ENCODE measurements at places on chromosomes 3 and 15.

DNA sequence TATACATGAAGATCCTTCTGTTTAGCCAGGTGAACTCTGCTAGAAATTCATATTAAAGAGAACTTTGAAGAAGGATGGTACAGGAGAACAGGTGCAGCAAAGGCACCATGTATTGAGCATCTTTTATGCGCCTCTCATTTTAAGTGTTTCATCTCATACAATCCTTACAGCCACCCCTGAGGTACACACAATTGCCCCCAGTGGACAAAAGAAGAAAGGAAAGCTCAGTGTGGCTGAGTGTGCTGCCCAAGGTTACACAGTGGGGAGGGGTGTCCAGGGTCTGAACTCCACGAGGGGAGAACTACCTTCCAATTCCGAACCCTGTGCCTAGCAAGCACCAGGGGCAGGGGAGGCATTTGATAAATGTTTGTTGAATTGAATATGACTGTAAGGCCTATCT is 98.6 kb downstream of the MECOM start:
- no peak overlapping the region for H3K4me3 ChIP-seq
- no peaks in the 10 kb centered on the region for H3K36me3 ChIP-seq
- H3K27me3 ChIP-seq = peaks cover 20% of the 10 kb centered on the region
- H3K4me1 ChIP-seq = no peaks in the 10 kb centered on the region
- no peak for DNase-seq

DNA sequence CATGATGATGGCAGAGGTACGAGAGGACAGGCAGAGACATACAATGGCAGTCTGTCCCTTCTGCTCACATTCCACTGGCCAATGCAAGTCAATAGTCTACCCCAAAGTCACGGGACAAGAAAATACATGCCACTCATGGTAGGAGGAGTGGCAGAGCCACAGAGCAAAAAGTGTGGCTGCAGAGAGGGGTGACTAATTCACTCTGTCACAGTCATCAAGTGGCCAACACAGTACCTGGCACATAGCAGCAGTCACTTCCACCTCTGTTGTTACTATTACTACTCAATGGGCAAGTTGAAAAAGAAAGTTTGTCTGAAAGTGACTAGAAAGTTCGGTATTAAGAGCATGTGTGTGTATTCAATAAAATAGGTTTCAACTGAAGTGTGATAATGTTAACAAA is 91.4 kb downstream of the SMAD3 start:
- no peak overlapping the region for H3K4me3 ChIP-seq
- H3K27me3 ChIP-seq = no peaks in the 10 kb centered on the region
- H3K36me3 ChIP-seq = peaks cover 8% of the 10 kb centered on the region
- H3K27ac ChIP-seq = no peak overlapping the region
- peaks cover 70% of the 10 kb centered on the region for H3K4me1 ChIP-seq
- DNase-seq = no peak

DNA sequence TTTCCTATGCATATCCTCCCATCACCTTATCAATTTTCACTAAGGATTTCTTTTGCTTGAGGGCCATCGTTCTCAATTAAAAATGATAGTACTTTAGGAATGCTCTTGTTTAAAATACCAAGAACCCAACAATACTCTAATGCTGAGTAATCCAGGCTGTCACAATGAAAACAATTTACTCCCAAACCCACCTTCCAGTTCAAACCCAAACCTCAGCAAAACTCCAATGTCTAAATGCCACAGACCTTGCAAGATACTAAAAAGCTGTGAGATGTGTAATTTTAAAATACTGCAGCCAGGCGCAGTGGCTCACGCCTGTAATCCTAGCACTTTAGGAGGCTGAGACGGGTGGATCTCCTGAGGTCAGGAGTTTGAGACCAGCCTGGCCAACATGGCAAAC is 889.8 kb downstream of the ROBO1 start:
- no peaks in the 10 kb centered on the region for H3K36me3 ChIP-seq
- DNase-seq = no peak
- H3K27me3 ChIP-seq = no peaks in the 10 kb centered on the region
- H3K4me3 ChIP-seq = no peak overlapping the region
- H3K27ac ChIP-seq = no peak overlapping the region

GRCh38 chr3:98014268-98014585 is 20.9 kb downstream of the GABRR3 start:
- DNase-seq = no peak
- no peak overlapping the region for H3K27ac ChIP-seq
- H3K4me3 ChIP-seq = no peak overlapping the region
- peaks cover 14% of the 10 kb centered on the region for H3K27me3 ChIP-seq
- H3K36me3 ChIP-seq = no peaks in the 10 kb centered on the region

- H3K4me1 ChIP-seq = peaks cover 6% of the 10 kb centered on the region
- H3K27me3 ChIP-seq = peaks cover 19% of the 10 kb centered on the region
- peaks cover 2% of the 10 kb centered on the region for H3K36me3 ChIP-seq
- DNase-seq = no peak
- H3K27ac ChIP-seq = no peak overlapping the region
Measured at GRCh38 chr3:184756151-184757021, 44.5 kb upstream of the MAGEF1 start.

DNA sequence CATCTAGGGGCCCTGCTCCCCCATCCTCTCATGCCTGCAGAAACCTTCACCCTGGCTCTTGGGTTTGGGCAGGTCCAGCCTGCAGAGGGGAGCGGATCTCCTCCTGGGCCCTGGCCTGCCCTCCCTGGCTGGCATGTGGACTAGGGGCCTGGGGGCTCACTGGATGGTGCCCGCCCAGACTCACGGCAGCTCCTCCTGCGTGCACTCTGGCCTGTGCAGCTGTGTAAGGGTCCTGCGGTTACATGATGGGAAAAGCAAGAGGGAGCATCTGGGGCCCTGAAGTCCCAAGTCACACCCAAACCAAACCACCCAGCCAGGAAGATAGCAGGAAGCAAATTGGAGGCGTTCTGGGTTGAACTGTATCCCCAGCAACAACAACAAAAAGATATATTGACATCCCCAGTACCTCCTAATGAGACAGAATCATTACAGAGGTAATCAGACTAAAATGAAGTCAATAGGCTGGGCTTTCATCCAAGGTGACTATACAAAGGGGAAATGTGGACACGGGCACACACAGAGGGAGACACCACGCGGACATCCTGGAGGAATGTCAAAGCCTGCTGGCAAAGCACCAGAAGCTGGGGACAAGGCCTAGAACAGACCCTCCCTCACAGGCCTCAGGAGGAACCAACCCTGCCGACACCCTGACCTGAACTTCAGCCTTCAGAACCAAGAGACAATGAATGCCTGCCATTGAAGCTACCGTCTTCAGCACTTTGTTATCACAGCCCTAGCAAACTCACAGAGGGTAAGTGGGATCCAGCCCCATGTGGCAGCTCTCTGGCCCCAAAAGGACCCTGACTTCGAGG is 10.4 kb upstream of the CLK3 start:
- no peak overlapping the region for H3K4me3 ChIP-seq
- DNase-seq = no peak
- no peak overlapping the region for H3K27ac ChIP-seq
- H3K36me3 ChIP-seq = peaks cover 2% of the 10 kb centered on the region
- H3K4me1 ChIP-seq = no peaks in the 10 kb centered on the region

DNA sequence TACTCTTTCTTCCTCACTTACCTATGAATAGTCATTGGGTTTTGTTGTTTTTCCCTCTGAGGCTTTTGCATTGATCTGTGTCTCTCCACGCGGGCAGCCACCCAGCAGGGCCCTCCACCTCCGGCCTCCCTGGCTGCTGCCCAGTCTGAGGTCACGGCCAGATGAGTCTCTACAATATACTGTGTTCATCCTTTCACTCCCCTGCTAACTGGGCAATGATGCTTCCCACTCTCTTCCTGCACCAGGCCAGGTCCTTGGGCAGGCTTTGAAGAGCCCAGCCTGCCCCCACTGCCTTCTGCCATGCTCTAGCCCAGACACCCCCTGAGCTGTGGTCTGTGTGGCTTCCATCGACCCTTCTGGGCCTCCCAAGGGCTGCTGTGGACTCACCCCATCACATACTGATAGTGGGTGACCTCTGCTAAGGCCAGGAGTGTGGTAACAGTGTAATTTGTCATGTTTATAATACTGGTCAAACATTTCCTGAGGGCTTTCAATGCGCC is 18.0 kb downstream of the PDIA5 start:
- H3K27me3 ChIP-seq = no peaks in the 10 kb centered on the region
- H3K4me1 ChIP-seq = peaks cover 18% of the 10 kb centered on the region
- H3K36me3 ChIP-seq = no peaks in the 10 kb centered on the region
- peak overlapping the region; percentile 17 for H3K27ac ChIP-seq

All from central memory CD8-positive, alpha-beta T cell (primary cell).